ENCODE measurements at places on chromosomes 2 and 18.
A peak's percentile ranks its signal among the peaks of the same experiment; 100 is the strongest.

DNA sequence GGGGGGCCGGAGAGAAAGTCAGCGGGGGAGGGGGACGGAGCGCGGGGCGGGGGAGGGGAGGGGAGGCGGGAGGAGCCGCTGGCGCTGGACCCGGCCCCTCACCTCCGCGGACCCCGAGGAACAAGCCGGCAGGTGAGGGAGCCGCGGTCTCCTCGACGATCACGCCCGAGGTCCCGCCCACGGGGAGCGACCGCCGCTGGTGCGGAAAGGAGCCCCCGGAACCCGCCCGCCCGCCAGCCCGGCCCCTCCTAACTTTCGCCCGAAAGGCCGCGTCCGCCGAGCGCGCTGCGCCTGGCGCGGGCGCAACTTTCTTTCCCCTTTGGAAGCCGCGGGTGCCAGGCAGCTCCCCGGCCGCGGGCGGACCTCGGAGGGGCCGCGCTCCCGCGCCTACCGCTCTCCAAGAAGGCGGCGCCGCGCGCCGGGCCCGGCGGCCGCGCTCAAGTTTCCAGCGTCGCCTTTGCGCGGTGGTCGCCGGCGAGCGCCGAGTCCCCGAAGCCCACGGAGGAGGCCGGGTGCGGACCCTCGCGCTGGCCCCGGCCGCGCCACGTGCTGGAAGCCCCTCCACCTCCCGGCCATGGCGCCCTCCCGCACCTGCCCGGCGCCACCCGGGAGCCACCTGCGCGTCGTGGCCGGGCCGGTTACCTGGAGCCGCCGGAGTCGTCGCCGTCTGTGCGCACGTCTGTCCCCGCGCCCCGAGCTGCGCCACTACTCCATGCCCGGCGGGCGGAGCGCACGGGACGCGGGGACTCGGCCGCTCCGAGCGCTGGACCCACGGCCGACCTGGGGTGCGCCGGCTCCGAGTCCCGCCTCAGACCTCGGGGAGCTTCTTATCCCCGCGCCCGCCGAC lies at the start of gene ALKAL2:
TSS of gene ALKAL2 (minus strand) at position 181 of the 847 bp plus-strand sequence. CDS start 256 bp downstream, outside the sequence.
- DNase-seq, result no peak

DNA sequence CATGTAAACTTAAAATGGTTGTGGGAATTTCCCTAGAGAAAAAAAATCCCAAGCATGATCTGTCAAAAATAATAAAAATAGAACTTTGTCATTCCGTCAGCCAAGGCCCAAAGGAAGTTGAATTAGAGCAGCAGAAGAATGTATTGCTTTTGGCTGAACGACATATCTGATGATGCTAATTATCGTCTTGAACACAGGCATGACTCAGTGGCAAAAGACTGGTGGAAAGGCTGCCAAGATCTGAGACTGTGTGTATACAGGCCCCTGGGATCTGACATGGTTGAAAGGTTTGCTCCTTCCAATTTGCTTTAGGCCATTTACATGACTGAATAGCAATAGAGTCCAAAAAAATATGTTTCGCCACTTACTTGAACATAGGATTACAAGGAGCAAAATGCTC lies 1057.1 kb upstream of the CRIM1 start:
- DNase-seq, result no peak

GRCh38 chr2:108978709-108979111 lies 10.3 kb downstream of the EDAR start:
- no peak for DNase-seq

DNA sequence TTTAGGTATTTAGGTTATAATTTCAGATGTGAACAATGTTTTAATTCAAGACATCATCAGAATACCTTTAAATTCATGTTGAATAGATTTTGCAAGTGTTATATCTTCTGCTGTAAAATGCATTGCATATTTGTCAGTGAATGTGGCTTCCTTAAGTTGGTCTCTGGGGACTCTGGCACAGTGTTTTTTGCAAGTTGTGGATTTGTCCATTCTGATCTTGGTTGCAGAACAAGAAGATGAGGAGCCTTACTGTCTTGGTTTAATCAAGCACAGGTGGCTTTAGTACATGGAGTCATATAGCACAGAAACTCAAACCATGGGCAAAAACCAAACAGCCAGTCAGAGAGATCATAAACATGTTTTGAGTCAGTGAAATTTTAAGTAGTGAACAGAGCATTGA lies 135.7 kb downstream of the ARHGAP28 start:
- no peak for DNase-seq

DNA sequence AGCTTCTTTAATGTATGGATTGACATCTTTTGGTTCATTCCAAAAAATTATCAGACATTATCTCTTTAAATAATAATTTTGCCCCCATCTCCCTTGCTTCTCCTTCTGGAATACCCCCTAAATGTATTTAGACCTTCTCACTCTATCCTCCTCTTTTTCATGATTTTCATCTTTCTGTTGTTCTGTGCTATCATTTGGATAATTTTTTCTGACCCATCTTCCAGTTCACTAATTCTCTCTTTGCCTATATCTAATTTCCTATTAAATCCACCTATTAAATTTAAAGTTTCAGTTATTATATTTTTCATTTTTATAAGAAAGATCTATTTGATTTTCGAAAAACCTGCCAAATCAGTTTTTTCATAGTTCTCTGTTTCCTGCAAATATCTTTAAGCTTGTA lies 67.8 kb upstream of the ODC1 start:
- no peak for DNase-seq

GRCh38 chr2:33354981-33355380 lies 121.5 kb upstream of the RASGRP3 start:
- no peak for DNase-seq

DNA sequence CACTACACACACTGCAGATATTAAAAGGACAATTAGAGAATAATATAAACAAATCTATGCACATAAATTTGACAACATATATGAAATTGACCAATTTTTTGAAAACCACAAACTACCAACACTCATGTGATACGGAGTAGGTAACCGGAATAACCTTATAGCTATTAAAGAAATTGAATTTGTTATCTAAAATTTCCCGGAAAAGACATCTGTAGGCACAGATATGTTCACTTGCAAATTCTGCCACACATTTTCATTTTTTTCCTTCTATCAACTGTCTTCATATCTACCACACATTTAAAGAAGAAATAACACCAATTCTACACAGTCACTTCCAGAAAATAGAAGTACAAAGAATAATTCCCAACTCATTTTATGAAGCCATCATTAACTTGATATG lies 22.4 kb downstream of the NLRC4 start:
- no peak for DNase-seq

- DNase-seq, result peak; percentile 16
Observed at GRCh38 chr18:46343931-46344372, 239.8 kb downstream of the HAUS1 start.

- no peak for DNase-seq
Observed at GRCh38 chr18:42176599-42176998, 221.6 kb downstream of the PIK3C3 start.

- DNase-seq, result no peak
Observed at GRCh38 chr2:233173115-233173514, 78.4 kb upstream of the ATG16L1 start.

- no peak for DNase-seq
Observed at GRCh38 chr2:122480501-122481243, 725.2 kb downstream of the TSN start.

DNA sequence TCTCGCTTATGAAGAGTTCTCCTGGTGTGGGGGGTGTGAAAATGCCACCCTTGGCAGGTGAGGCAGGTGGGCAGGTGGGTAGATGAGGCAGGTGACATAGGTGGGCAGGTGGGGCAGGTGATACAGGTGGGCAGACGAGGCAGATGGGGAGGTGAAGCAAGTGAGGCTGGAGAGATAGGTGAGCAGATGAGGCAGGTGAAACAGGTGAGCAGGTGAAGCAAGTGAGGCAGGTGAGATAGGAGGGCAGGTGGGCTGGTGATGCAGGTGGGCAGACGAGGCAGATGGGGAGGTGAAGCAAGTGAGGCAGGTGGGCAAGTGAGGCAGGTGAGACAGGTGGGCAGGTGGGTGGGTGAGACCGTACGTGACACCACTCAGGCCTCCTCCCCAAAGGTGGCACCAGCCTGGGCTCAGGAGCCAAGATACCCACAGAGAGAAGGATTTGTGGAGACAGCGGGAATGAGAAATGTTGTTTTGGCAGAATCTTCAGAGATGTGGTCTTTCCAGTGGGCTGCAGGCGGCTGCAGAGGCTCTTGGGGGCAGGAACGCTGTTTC lies 232.3 kb upstream of the MYT1L start:
- DNase-seq, result no peak

DNA sequence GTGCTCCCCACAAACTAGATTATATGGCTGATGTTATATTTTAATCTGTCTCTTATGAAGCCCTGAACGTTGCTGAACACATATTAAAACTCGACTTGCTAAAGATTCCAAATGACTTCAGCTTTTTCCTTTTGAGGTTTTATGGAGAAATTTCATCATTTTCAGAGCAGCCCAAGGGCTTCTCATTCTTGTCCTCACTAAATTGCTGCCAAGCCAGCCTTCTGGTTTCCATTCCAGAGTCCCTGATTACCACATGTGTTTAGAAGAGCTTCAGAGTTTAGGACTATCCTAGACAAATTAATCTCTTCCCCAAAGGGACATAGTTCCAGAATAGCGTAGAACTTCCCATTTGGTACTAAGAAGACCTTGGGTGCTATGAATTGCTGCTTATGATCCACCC lies 77.8 kb upstream of the CCDC195 start:
- DNase-seq, result no peak

DNA sequence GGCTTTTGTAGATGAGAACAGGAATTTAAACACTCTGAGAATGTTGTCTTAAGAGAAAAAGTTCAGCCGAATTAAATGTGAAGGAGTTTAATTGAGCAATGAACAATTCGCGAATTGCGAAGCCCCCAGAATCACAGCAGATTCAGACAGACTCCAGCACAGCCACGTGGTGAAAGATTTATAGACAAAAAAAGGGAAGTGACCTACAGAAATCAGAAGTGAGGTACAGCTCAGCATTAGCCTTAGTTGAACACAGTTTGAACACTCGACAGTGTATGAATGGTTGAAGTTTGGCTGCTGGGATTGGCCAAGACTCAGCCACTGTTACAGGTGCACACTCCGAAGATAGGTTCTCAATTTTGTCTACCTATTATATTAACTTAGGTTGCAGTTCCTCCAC lies 264.0 kb upstream of the CHST9 start:
- no peak for DNase-seq

GRCh38 chr18:56043641-56044061 lies 455.7 kb upstream of the TCF4 start:
- no peak for DNase-seq

- DNase-seq, result no peak
Observed at GRCh38 chr2:1659951-1660565, 84.3 kb downstream of the PXDN start.

GRCh38 chr18:77544792-77545191 lies 295.1 kb downstream of the GALR1 start:
- no peak for DNase-seq

DNA sequence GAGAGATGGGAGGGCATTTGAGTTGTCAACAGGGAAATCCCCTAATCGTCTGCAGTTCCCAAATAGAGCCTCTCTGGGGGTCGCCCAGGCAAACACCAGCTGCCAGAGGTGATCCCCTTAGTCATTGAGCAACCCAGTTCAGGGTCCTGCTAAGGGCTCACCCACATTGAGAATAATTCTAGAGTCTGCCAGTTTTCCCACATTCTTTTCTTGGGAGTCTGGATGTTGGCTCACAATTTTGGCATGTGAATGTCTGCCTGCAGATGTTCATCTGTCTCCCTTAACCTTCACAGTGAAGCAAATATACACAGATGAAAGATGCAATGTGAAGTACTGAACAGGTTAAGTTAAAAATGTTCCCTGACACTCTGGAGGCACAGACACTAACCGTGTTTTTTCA lies 11.4 kb upstream of the SMIM21 start:
- no peak for DNase-seq

GRCh38 chr2:177147093-177147694 lies 65.4 kb upstream of the HNRNPA3 start:
- no peak for DNase-seq

Data from stimulated activated naive CD4-positive, alpha-beta T cell treated with Interleukin-2 at 50 U/mL for 16 hours (primary cell).